ENCODE measurements at places on chromosomes 16 and 17.

DNA sequence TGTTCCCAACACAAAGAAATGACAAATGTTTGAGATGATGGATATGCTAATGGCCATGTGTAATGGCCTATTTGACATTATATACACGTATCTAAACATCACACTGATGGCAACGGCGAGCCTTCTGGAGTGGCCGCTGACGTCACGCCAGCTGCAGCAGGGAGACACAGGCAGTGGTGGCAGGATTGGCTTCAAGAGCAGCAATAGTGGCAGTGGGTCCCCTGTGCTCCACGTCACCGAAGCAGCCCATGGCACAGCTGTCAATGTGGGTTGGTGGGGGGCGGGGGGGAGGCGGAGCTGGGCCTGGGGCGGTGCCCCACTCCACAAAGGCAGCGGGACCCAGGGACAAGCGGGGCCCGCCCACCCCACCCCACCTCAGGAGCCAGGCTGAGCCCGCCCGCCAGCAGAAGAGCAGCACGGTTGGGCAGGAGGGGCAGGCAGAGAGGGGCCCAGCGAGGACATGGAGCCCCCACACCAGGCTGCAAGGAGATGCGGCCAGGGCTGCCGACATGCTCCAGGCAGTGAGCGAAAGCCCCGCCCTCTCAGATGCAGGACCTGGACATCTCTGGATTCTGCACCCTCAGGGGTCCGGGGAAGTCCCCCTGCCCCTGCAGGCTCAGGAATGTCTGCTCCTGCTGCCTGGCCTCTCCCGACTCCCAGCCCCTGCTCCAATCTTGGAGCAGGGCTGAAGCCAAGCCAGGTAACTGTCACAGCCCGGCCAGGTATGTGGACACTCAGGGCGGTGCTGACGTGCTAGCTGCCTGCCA lies 64.6 kb downstream of the USP32 start:
- DNase-seq: no peak

GRCh38 chr16:90027611-90028010 lies 8.4 kb upstream of the DBNDD1 start:
- DNase-seq: no peak

- DNase-seq: no peak
These were observed 87.8 kb downstream of the GNAO1 start for GRCh38 chr16:56279132-56279531.

DNA sequence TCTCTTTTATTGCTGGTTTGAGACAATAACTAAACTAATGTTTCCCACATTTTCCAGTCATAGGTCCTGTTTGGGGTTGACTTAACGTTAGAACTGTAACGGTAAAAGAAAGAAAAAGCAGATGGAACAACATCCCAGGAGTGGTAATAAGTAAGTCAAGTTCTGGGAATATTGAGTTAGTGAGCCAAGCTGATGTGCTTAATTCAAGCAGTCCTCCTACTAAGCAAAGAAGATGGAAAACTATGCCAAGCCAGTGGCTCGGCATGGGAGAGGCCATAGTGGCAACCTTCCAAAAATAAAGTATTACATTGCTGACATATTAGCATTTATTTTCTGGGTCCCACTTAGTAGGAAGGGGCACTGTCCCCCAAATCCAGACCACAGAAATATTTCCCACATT lies 161.7 kb upstream of the CDH5 start:
- DNase-seq: peak; percentile 45

- no peak for DNase-seq
These were observed 93.8 kb downstream of the TNFRSF13B start for GRCh38 chr17:16878084-16878483.

DNA sequence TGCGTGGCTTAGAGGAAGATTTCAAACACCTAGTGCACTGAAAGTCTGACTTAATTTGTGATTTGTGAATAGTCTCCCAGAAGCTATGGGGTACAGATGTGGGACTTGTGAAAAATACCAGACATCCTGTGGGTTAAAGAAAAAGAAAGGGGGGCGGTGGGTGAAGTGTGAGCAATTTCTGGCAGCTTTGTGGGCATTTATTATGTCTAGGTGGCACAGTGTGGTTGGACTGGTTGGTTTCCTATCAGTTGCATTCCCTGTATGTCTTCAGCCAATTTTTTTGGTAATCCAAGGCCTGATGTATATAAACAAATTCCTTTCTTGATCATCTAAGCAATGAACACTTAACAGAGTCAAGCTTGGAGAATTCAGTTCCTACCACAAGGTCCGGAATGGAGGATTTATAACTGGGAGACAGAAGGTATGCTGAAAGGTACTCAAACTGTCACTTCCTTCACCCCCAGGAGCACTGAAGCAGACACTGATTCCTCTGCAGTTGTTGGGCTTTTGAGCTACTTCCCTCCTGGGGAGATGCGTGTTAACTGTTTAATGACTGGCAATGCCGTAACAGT lies 211.6 kb downstream of the WWOX start:
- DNase-seq: no peak

GRCh38 chr16:70686376-70687101 lies 686 bp upstream of the MTSS2 start:
- DNase-seq: no peak

- DNase-seq: no peak
These were observed 57.8 kb upstream of the CIBAR2 start for GRCh38 chr16:85170066-85170491.

GRCh38 chr17:62790564-62790986 lies 17.5 kb downstream of the MARCHF10 start:
- DNase-seq: peak; percentile 93

DNA sequence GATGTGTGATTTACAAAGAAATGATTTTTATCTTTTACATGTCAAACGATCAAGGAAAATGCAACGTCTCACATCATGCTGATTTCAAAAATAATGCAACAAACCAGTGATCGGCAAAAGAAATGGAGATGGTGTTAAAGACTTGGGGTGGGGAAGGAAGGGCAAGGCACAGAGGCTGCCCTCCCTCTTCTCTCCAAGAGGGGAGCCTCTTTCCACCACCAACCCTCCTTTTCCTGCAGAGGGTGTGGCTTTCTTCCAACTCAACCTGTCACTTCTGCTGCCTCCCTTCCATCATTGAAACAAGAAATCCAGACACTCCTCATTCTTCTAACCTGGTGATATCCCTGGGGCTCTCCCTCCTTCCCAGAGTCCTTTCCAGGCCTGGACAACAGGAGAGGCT lies 320.8 kb downstream of the SLC39A11 start:
- no peak for DNase-seq

DNA sequence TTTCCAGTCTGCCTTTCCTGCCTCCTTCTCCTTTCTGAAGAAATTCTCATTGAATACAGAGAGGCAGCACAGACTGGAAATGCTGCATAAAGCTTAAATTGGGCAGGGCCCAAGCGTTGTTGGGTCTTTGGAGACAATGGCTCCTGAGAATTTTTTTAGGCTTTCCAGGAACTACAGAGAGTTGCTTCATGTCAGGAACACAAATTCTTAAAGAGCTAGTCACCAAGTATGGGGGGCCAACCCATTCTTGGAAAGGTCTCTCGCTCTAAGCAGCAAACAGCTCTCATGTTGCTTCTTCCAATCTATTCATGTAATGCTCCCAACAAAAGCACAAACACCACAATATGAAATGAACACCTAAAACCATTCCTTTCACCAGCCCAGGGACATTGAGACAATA lies 6.9 kb downstream of the HNF1B start:
- DNase-seq: peak; percentile 14

- DNase-seq: peak; percentile 52
These were observed 5.7 kb upstream of the ZNF469 start for GRCh38 chr16:88376835-88377726.

DNA sequence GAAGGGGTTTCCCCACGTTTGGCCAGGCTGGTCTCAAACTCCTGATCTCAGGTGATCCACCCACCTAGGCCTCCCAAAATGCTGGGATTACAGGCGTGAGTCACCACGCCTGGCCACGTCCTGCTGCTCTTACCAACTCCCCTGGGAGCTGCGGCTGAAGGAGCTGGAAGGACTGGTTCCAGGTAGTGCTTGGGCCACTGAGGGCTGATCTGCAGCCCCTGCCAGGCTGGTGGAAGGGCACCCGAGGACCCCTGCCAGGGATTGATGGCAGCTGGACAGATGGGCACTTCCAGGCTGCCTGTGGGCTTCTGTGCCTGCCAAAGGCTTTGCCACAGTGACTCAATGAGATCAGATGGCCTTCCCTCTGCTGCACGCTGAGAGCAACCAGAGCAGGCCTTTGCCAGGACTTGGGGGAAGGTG lies 2.3 kb downstream of the OXLD1 start:
- DNase-seq: no peak

DNA sequence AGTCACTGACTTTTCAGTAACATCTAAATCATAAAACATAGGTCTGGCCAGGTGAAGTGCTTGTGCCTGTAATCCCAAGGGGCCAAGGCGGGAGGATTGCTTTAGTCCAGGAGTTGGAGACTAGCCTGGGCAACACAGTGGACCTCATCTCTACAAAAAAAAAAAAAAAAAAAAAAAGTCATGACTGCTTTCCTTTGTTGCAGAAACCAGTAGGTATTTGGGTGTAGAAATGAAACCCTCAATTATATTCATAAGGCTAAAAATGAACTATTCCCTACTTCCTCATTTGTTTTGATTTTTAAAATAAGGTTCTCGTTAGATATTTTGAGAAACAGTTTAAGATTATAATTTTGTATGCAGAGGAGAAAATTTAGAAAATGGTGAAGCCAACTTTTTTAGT lies 26.0 kb downstream of the PITPNC1 start:
- no peak for DNase-seq

GRCh38 chr16:8986111-8986510 lies 22.4 kb upstream of the USP7 start:
- DNase-seq: no peak

GRCh38 chr16:12215277-12216105 lies 239.0 kb downstream of the SNX29 start:
- no peak for DNase-seq

GRCh38 chr17:16297367-16298139 lies 55.7 kb downstream of the CENPV start:
- DNase-seq: no peak

Measured in fibroblast of gingiva (primary cell).